Activated CD4-positive, alpha-beta T cell treated with anti-CD3 and anti-CD28 coated beads, Interleukin-2, amount 10 ng/mL, durations not matched to agents 24 days and 14 days (primary cell): ENCODE measurements at places on chromosomes 2 and 18. TPM values are rescaled to one million over a fixed set of nuclear protein-coding genes. Genes with fewer than 3 reads are reported as not detected.

DNA sequence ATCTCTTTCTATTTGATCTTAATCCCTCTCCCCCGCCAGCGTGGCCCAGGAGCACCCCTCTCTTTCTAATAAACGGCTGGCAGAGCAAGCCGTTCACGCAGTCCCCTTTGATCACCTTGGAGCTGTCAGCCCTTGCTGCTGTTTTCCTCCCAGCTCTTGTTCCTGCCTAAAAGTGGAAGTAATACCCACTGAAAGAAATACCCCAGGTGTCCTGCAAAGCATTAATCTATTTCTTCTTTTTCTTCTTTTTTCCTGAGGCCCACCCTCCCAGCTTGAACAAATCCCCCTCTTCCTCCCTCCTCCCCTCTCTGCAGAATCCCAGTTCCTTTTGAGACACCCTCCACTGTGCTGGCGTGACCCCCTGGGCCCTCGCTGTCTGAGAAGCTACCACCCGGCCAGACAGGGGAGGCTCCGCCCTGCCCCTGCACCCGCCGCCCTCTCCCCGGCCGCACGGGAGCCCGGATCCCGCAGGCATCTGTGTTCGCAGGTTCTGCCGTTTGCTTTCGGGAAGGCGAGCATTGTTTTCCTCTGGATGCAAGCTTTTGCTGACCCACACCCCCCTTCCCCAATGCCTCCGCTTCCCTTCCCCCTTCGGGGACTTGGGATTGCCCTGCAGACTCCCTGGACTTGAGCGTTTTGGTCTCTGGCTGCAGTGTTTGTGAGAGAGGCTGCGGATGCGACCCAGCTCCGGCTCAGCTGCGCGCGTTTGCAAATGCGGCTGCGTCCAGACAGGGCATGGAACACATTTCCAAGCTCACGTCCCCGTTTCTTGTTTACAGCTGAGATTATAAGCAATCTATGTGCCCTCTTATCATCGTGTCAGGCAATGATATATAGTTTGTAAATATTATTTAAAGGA, 631.5 kb downstream of the NYAP2 start:
- DNase-seq, result no peak
- no peaks in the 10 kb centered on the region for H3K36me3 ChIP-seq
- peaks cover 40% of the 10 kb centered on the region for H3K27me3 ChIP-seq
- no peak overlapping the region for H3K27ac ChIP-seq
- H3K4me3 ChIP-seq, result peak overlapping the region; percentile 50

- no peak overlapping the region for H3K4me3 ChIP-seq
- no peak overlapping the region for H3K27ac ChIP-seq
- DNase-seq, result no peak
- no peaks in the 10 kb centered on the region for H3K4me1 ChIP-seq
- H3K27me3 ChIP-seq, result no peaks in the 10 kb centered on the region
- H3K36me3 ChIP-seq, result no peaks in the 10 kb centered on the region
Measured at GRCh38 chr2:100405403-100406119, 11.9 kb downstream of the CHST10 start.

SLC5A7 gene
- not detected in 2 replicates for total RNA-seq

DNA sequence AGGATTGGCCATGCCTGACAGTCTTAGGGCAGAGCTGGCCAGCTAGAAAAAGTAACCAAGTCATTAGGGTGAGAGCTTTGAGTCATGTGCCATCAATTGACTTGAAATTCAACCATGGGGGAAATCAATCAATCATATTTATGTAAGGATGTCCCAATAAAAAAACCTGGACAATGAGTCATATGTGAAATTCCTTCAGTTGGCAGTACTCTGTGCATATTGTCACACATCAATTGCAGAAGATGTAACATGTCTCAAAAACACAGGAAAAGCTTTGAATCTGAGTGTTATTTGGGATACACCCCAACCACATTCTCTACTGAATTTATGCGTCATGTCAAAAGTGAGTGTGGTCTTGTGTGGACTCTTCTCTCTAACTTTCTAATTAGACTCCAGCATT, 1004.1 kb upstream of the NRXN1 start:
- no peak overlapping the region for H3K4me3 ChIP-seq
- no peaks in the 10 kb centered on the region for H3K27me3 ChIP-seq
- H3K36me3 ChIP-seq, result no peaks in the 10 kb centered on the region

LRRFIP1 gene
- total RNA-seq, result 210 and 216 TPM in 2 replicates

GRCh38 chr2:61272421-61273070, 110.6 kb downstream of the C2orf74 start:
- H3K4me3 ChIP-seq, result no peak overlapping the region
- peak overlapping the region; percentile 21 for H3K27ac ChIP-seq
- H3K4me1 ChIP-seq, result no peaks in the 10 kb centered on the region
- H3K36me3 ChIP-seq, result peaks cover 34% of the 10 kb centered on the region
- H3K27me3 ChIP-seq, result no peaks in the 10 kb centered on the region

- H3K27ac ChIP-seq, result peak overlapping the region; percentile 90
- H3K4me1 ChIP-seq, result peaks cover 36% of the 10 kb centered on the region
- H3K36me3 ChIP-seq, result peaks cover 6% of the 10 kb centered on the region
- H3K27me3 ChIP-seq, result no peaks in the 10 kb centered on the region
- DNase-seq, result no peak
Measured at GRCh38 chr2:218397463-218397819, 2.2 kb upstream of the CTDSP1 start.

TNFRSF11A gene
- 14.0 and 16.4 TPM in 2 replicates for total RNA-seq

- no peak overlapping the region for H3K4me3 ChIP-seq
- no peak for DNase-seq
- no peaks in the 10 kb centered on the region for H3K27me3 ChIP-seq
- H3K36me3 ChIP-seq, result no peaks in the 10 kb centered on the region
- no peak overlapping the region for H3K27ac ChIP-seq
Measured at GRCh38 chr2:45734952-45735351, 83.5 kb downstream of the PRKCE start.

GRCh38 chr2:164920430-164920829, 34.9 kb downstream of the SLC38A11 start:
- no peak overlapping the region for H3K27ac ChIP-seq
- H3K4me1 ChIP-seq, result no peaks in the 10 kb centered on the region
- no peaks in the 10 kb centered on the region for H3K27me3 ChIP-seq

DNA sequence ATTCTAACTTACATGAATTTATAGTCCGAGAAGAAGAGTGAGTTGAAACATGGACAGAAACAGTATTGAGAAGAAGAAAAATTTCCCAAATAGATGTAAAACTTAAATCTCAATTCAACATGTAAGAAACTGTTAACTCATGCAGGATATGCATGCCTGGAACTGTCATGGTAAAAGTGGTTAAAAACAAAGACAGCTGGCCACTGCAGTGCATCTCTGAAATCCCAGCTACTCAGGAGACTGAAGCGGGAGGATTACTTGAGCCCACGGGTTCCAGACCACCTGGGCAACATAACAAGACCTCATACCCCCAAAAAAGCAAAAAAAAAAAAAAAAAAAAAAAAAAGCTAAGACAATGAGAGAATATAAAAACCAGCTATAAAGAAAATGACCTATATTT, 93.0 kb upstream of the TTC27 start:
- no peaks in the 10 kb centered on the region for H3K27me3 ChIP-seq
- no peak overlapping the region for H3K4me3 ChIP-seq
- no peak overlapping the region for H3K27ac ChIP-seq
- peaks cover 2% of the 10 kb centered on the region for H3K4me1 ChIP-seq
- H3K36me3 ChIP-seq, result peaks cover 59% of the 10 kb centered on the region

SRD5A2 gene
- total RNA-seq, result not detected in 2 replicates

RNU2-63P gene
- total RNA-seq, result 34.0 and 34.9 TPM in 2 replicates

NAPG gene
- 36.4 and 38.7 TPM in 2 replicates for total RNA-seq

- H3K36me3 ChIP-seq, result no peaks in the 10 kb centered on the region
- no peak overlapping the region for H3K4me3 ChIP-seq
- H3K27me3 ChIP-seq, result no peaks in the 10 kb centered on the region
- peaks cover 7% of the 10 kb centered on the region for H3K4me1 ChIP-seq
- no peak overlapping the region for H3K27ac ChIP-seq
Measured at GRCh38 chr2:71018625-71019024, 24.0 kb upstream of the TEX261 start.

GRCh38 chr2:161423421-161424393, 7.6 kb downstream of the TBR1 start:
- peaks cover 86% of the 10 kb centered on the region for H3K27me3 ChIP-seq
- DNase-seq, result peak; percentile 69
- H3K36me3 ChIP-seq, result peaks cover 13% of the 10 kb centered on the region
- H3K4me1 ChIP-seq, result peaks cover 32% of the 10 kb centered on the region
- H3K4me3 ChIP-seq, result peak overlapping the region; percentile 77
- peak overlapping the region; percentile 82 for H3K27ac ChIP-seq

DNA sequence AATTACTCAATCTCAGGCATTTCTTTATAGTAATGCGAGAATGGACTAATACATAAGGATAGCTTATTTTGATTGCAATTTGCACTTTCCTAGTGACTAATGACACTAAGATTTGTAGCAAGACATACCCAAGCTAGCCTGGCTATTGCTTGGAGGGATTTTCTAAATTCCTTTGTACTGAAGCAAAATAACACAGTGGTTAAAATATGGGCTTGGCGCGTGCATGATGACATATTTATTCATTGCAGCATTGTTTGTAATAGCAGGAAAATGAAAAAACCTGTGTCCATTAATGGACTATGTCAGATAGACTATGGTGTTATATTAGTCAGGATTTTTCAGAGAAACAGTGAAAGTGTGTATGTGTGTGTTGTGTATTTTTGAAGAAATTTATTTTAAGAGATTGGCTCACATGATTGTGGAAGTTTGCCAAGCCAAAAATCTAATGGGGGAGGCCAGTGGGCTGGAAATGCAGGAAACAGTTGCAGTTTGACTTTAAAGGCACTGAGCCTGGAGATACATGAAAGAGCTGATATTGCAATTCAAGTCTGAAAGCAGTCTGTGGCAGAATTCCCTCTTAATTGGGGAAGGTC, 16.7 kb upstream of the LAPTM4A start:
- no peak for DNase-seq
- H3K27ac ChIP-seq, result no peak overlapping the region
- no peaks in the 10 kb centered on the region for H3K4me1 ChIP-seq

GRCh38 chr2:120210270-120210693, 12.9 kb downstream of the TMEM185B start:
- peak overlapping the region; percentile 42 for H3K27ac ChIP-seq
- DNase-seq, result peak; percentile 75
- no peaks in the 10 kb centered on the region for H3K27me3 ChIP-seq
- peaks cover 16% of the 10 kb centered on the region for H3K4me1 ChIP-seq

ALK gene
- total RNA-seq, result not detected in 2 replicates

GRCh38 chr2:146468578-146468977, 1376.3 kb upstream of the ACVR2A start:
- no peak for DNase-seq
- H3K36me3 ChIP-seq, result no peaks in the 10 kb centered on the region
- H3K27me3 ChIP-seq, result no peaks in the 10 kb centered on the region
- no peak overlapping the region for H3K4me3 ChIP-seq
- H3K27ac ChIP-seq, result no peak overlapping the region
